ELR (cell line): ENCODE measurements at places on chromosomes 5 and 9.
A peak's percentile ranks its signal among the peaks of the same experiment; 100 is the strongest.

- DNase-seq: no peak
These were observed 165.6 kb upstream of the FSTL4 start for GRCh38 chr5:133777951-133778350.

- DNase-seq: peak; percentile 53
These were observed 43.4 kb upstream of the N4BP3 start for GRCh38 chr5:178069909-178070308.

GRCh38 chr9:88716596-88717290 is 181.8 kb downstream of the NXNL2 start:
- peak; percentile 17 for DNase-seq

GRCh38 chr9:16143947-16144890 is 591.4 kb downstream of the CCDC171 start:
- no peak for DNase-seq

DNA sequence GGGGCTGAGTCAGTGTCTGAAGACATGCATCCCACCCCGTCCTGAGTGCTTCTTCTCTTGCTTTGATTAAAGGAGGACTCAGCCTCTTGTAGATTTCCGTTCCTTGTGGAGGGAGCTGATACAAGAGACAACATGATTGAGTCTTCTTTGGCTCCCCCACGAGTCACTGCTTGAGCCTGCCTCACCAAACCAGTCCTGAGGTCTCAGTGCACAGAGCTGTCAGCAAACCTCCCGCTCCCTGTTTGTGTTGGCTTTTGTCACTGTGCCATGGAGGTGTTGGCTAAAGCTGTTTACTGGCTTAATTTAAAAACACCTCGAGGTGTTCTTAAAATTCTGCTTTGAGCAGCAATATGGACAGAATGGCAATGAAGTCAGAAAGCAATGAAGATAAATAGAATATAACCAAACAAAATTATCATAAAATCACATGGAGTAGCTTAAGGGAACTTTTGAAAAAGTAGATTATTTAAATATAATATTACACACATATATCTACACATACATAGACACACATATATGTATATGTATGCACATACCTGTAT is 234.1 kb upstream of the ANKRD55 start:
- DNase-seq: no peak

- DNase-seq: no peak
These were observed 19.1 kb downstream of the FGD3 start for GRCh38 chr9:92966518-92966800.

- no peak for DNase-seq
These were observed 841.2 kb upstream of the DMAC1 start for GRCh38 chr9:8640761-8641160.

- DNase-seq: no peak
These were observed 178.3 kb upstream of the ZNF608 start for GRCh38 chr5:124924729-124925128.

- no peak for DNase-seq
These were observed 11.8 kb upstream of the SPINK6 start for GRCh38 chr5:148191010-148191409.

DNA sequence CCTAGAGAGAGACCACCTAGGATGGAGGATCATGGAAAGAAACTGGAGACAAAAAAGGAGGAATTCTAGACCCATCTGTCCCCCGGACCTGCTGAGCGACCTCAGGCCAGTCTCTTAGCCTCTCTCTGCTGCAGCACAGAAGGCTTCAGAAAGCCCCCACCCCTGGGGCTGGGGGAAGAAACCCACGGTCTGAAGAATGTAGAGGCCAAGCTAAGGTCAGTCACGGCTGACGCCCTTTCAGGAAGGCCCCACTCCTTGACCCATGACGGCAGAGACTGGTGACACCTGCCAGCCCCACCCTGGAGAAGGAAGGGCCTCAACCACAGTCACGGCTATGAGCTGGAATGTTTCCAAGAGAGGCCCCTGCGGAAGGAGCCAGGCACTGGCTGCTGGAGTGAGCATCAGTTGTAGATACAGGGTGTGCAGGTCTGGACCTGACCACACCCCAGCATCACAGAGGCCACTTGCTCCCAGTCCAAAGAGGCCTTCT is 120.5 kb upstream of the BOD1 start:
- no peak for DNase-seq

- peak; percentile 88 for DNase-seq
These were observed 127.9 kb downstream of the PIK3R1 start for GRCh38 chr5:68343421-68343826.

- DNase-seq: peak; percentile 69
These were observed 1.1 kb upstream of the MAN2A1 start for GRCh38 chr5:109688630-109688969.

DNA sequence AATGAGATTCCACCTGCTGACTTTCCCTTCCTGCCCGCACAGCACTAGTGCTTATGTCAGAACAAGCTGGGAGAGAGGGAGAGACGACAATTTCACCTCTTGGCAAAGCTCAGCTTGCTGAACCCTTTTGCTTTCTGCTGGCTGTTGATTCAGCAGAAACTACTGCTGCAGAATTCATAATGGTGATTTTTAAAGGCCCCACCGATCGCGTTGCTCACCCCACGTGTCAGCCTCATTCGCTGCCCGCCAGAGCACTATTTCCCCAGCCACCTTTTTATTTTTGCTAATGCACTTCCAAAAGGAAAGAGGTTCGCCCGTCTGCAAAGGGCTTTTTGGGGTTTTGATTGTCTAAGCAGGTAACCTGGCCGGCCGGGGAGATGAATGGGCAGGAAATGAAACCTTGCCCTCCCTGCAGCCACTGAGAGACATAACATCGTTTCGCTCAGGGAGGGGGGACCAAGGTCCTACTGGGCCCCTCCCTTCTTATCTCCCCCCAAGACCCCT is 1.3 kb downstream of the PPP2R2B start:
- DNase-seq: no peak

GRCh38 chr9:87865626-87866025 is 17.1 kb upstream of the SPATA31E1 start:
- DNase-seq: peak; percentile 41

GRCh38 chr9:68458918-68459317 is 81.8 kb downstream of the TMEM252 start:
- no peak for DNase-seq

- no peak for DNase-seq
These were observed 379.6 kb downstream of the MLLT3 start for GRCh38 chr9:20242510-20243189.

DNA sequence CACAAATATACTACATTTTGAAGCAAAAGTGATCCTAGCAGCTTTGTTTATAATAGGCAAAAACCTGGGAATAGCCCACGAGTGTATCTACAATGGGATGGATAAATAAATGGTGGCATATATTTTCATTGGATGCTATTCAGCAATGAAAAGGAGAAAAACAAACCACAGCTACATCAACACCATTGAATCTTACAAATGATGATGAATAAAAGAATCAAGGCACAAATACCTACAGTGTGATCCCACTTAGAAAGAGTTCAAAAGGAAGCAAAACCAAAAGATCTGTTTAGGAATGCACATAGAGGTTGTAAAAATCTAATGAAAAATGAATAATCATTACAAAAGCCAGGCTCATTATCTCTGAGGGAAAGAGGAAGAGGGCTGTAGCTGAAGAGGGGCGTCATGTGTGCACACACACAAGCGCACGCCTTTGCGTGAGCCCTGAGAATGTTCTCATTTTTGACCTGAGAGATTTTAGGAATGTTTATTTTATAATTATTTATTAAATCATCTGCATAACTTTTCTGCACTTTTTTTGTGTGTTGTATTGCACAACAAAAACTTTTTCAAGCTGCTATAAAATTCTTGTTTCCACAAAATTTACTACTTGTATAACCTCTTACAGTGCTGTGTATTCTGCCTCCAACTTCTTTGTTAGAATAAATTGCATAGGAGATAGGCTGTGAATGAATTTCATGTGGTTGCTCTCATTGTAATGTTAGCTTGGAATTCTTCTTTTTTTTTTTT is 5.9 kb upstream of the RHOBTB3 start:
- DNase-seq: no peak

- peak; percentile 77 for DNase-seq
These were observed 56.7 kb upstream of the SLC28A3 start for GRCh38 chr9:84397151-84397728.

DNA sequence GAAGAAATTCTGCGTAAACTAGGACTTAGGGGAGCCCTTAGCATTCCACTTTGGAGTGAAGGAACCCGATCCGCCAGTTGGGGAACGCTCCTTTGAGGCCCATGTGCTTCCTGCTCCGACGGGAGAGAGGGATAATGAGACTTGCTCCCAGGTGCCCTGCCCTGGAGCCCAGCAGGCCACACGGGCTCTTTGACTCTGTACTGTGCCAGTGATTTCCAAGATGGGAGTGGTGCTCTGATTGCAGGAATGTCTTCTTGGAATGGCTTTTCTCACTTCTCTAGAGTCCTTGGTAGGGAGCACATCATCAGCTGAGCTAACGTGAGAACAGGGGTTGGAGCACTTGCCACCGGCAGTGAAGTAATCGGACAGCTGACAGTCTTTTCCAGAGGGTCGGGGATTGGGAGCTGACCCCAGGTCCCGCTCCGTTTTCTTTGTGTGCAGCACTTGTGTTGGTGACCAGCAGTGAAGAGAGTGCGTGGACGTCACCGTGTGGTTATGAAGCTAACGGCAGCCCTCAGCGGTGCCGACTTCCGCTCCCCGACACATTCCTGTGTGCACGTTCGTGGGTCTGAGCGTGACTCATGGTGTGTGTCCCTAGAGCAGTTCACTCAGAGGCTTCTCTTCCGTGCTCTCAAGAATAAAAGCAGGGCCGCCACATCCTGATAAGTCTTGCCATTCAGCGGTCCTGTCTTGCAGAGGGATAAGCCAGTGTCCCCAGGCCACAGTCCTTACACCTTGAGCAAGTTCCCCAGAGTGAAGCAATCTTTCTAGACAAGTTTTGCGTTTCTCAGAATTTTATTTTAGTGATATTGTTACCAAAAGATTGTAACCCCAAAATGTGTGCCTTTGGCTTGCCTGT is 25.6 kb downstream of the ABL1 start:
- DNase-seq: peak; percentile 99

GRCh38 chr9:93669116-93669957 is 93.0 kb downstream of the PHF2 start:
- DNase-seq: no peak

GRCh38 chr5:151812757-151813309 is 41.1 kb downstream of the G3BP1 start:
- peak; percentile 24 for DNase-seq

GRCh38 chr5:158553195-158553961 is 546.3 kb downstream of the EBF1 start:
- DNase-seq: no peak

GRCh38 chr5:100860407-100860806 is 42.7 kb downstream of the ST8SIA4 start:
- no peak for DNase-seq

GRCh38 chr9:22838266-22838665 is 391.6 kb downstream of the DMRTA1 start:
- no peak for DNase-seq

DNA sequence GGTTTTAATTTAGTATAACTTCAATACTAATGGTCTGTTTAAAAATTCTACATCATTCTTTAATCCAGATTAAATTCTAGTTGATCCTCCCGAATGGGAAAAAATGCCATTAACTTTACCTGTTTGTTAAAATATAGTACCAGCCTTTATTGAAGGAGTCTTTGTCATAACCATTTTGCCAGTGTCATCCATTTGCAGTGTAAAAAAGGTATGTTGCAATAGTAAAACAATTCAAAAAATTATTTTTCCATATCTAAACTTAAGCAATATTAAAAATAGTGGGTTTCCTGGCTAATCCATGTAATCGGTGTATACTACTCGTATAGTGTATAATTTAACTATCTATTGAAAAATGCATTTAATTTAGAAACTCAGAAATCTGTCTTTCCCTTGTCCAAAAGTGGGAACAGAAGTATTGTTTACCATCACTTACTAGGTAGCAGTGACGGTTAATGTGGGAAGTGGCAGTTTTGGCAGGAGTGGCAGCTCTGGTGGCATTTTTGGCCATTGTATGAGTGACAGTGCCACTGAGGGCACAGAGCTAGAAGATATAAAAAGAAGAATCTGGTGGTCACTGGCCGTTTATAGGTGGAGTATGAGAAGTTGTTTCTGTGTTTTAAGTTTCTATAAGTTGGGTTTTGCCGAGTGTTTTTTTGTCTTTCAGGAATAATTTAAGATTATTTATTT is 1.9 kb downstream of the AP3S1 start:
- no peak for DNase-seq
